ENCODE measurements at places on chromosomes 6 and 20.

- DNase-seq: no peak
Measured at GRCh38 chr6:116530436-116530835, 15.0 kb downstream of the TRAPPC3L start.

DNA sequence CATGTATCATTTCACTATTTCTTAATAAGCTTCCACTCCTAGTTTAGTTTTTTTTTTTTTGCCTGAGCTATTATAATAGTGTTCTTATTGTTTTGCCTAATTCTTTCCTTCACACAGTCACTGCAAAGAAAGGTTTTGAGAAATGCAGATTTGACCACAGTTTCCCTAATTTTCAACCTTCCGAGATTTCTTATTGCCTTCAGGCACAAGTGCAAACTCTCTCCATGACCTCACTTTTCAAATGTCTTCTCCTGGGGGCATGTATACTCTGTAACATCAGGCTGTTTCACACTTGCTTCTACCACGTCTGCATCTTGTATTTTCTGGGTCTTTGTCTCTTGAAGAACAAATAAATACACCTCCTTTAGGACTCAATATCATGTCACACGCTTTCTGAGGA is 339.0 kb upstream of the CITED2 start:
- no peak for DNase-seq

GRCh38 chr20:25580711-25581110 is 4.6 kb downstream of the NINL start:
- DNase-seq: no peak

GRCh38 chr6:25481267-25481666 is 170.7 kb upstream of the SCGN start:
- no peak for DNase-seq

GRCh38 chr6:157681041-157681650 is 141.9 kb upstream of the SNX9 start:
- DNase-seq: no peak

DNA sequence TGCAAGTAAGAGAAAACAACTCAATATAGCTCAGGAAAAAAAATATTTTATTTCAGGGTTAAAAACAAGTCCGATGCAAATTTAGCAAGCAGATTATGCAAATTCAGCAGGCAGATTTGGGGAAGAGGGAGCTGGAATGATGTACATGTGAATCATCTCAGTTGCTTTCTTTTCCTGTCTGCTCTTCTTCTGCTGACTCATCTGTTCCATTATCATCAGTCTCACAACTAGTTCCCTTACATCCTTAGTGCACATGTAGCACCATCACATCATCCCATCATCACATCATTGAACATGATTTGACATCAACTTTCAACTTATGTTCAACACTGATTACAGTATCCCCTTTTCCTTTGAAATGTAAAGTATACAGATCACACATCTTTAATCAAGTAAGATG is 11.5 kb upstream of the DEFB113 start:
- no peak for DNase-seq

DNA sequence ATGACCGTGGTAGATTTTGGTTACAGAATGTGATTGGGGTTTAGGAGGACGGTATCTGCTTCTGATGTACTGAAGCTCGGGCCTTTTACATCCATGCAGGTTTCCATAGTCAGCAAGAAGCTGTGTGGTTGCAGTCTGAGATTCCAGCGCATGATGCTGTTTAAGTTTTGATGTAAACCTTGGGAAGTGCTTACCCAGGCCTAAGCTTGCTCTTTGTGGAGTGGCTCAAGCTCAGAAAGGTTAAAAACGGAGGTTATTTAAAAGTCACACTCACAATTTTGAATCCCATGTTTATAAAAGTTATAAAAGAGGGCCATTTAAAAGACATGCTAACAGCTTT is 121.4 kb downstream of the TIAM2 start:
- DNase-seq: no peak

- DNase-seq: no peak
Measured at GRCh38 chr20:58239216-58239615, 10.8 kb upstream of the ANKRD60 start.

DNA sequence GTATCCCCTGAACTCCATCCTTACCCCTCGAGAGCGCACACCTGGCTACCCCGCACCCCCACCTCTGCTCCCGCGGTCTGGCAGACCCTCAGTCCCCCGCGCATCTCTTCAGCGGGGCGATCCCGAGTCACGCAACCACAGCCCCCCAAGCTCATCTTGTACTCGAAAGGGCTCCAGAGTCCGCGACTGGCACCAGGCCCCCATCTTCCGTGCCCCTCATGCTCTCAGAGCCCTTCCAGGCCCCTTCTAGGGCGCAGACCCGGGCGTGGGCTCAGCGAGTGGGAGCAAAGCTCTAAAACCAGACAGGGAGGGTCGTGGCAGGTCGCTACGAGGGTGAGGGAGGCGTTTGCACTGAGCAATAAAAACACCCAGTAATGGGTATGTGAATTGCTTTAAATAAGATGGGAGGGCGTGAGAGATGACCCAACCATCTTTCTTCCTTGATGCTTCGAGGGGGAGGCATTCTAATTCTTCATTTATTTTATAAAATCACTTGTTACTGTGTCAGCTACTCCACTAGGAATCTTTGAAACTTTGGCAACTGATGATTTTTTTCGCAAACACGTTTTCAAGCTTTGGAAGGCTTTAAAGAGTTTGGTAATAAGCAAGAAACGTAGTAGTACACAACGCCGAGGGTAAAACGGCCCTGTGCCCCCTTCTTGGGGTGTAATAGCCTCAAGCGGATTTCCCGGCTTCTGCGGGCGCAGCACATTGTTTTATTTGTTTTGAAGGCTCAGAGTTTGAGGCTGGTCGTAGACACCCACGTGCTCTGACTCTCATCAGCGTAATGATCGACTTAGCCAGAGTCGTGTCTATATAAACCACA is 42.6 kb upstream of the SUPT3H start:
- peak; percentile 36 for DNase-seq

DNA sequence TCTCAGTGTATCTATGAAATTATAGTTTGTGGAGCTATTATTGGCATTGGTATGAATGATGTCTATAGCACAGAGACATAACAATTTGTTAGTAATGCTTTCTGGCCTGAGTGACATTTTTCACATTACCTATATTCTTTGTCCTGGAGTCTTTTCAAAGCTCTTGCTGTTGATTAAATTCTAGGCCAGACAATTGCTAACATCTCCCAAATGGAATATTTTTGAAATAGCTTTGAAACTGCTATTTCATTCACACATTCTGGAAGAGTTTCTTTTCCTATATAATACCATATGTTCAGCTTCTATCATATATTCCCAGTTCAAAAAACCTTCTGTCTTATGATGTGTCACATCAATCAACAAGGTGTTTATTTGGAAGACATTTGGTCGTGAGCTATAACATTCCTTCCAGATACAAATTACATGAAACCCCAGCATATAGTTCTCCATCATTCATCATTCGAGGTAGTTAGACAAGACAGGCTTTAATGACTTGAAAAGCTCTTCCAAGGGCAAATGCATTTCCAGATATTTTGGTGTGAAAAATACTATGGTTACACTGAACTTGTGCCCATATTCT is 452.8 kb downstream of the KHDRBS2 start:
- no peak for DNase-seq

- no peak for DNase-seq
Measured at GRCh38 chr6:154485815-154486214, 24.7 kb downstream of the CNKSR3 start.

DNA sequence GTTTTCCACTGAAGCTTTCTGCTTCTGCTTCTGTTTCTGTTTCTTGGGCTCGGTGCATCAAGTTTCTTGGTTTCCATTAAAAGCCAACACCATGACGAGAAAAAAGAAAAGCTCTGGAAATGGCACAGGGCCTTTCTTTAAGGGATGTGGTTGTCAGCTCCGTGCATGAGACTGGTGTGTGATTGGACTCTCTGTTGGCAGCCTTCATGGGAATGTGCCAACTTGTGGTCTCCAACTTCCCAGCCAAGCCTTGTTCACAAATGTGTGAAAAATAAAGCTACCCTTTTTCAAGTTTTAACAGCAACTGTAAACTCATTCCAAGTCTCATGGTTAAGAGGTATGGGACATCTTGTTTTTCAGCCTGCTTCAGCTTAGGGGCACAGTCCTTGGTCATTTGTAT is 68.7 kb upstream of the CST7 start:
- no peak for DNase-seq

DNA sequence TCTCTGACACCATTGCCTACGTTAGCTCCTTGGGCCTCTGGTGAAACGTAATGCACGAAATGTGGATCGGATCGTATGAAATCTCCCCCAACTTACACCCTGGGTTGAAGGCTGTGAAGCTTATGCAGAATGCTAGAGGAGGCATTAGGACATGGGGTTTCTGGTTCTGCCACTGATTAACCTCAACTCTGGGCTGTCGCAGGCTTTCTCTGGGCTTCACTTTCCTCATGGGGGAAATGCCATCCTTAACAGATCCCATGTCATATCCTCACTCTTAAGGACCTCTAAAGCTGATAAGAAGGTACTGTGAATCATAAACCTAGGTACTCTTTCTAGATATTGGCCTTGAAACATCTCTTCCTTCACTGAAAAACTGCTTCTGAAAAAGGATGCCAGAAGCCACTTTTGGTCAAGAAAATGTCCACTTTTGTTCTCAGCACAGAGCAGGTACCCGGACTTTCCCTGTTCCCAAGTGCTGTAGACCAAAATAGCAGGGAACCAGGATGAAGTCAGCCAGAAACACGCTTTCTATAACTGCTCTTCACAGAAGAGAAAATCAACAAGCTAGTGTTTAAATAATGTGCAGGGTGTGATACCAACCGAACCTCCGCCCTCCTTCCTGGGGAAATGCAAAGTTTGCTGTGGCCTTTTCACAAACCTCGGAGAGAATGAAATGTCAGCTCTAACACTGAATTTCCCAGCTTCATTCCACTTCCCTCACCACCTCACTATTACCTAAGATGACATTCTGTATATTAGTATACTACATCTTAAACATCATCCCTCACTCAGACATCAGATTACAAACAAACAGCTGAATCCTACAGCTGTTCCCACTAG is 118.9 kb downstream of the BACH2 start:
- DNase-seq: no peak

DNA sequence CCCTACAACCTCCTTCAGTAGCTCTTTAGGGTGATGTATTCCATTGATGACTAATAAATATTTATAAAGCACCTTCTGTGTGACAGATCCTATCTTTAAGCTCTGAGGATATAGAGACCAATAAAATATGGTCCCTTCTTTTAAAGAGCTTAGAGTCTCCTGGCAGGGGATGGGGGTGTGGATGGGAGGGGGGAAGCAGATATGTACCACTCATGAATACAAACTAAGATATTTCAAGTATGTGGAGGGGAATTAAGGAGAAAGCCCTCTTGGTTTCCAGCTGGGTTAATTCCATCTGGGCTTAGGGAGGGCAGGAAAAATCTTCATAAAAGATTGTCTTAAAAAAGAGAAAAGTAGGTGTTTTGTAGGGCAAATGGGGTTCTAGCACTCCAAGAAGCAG is 21.6 kb upstream of the FBXO9 start:
- DNase-seq: no peak

- no peak for DNase-seq
Measured at GRCh38 chr20:18090044-18090443, 32.3 kb upstream of the OVOL2 start.
